ENCODE measurements at places on chromosomes 6 and 20.

GRCh38 chr6:132814716-132815570 is 574 bp downstream of the RPS12 start:
- no peak for DNase-seq

GRCh38 chr6:50305660-50306059 is 255.9 kb upstream of the DEFB112 start:
- no peak for DNase-seq

GRCh38 chr20:19977373-19977770 is 39.8 kb upstream of the NAA20 start:
- no peak for DNase-seq

GRCh38 chr6:960356-960755 is 267.4 kb upstream of the EXOC2 start:
- DNase-seq, result no peak

DNA sequence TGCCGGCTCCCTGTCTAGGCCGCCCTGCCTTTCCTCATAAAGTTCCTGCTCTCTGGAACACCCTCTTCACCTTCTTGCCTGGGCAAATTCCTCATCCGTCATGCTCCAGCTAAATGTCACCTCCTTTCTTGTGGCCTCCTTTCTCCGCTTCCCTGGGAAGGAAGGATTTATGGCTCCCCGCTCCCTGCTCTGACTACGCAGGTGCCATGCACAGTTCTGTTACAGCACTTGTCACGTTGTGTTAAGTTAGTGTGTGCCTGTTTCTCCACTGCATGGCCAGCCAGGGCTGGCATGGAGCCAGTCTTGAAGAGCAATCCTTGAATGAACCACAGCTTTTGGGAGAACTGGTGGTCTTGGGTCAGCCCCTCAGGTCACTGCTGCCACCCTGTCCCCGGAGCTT is 61.7 kb downstream of the CD40 start:
- no peak for DNase-seq

GRCh38 chr20:50744143-50744792 is 12.9 kb downstream of the PARD6B start:
- no peak for DNase-seq

DNA sequence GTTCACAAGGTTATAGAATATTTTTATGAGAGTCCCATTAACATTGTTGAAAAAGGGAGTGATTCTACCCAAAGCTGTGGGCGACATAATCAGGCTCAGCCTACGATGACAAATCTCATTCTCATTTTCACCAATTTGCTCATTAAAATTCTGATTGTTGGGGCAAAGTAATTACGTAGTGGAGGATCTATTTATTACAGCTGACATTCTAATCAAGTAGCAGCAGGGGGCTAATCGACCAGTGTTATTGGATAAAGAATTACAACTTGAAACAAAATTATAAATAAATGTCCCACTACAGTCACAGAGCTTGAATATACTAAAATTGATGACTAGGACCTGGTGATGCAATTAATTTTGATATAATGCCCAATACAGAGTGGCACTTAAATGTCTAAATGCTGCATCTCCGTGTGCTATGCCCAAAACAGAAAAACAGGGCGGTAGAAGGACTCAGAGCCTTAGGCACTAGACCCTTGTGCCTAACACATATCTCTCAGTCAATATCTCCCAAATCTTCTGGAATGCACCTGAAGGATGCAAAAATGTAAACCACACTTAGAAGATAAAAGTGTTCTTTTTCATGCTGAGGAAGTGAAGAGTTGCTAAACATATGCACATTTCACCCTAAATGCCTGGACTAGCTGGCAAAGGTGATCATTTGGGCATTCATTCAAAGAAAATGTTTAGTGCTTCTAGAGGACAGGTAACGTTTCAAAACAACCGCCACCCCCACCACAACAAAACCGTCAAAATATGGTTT is 88.3 kb downstream of the CD24 start:
- no peak for DNase-seq

DNA sequence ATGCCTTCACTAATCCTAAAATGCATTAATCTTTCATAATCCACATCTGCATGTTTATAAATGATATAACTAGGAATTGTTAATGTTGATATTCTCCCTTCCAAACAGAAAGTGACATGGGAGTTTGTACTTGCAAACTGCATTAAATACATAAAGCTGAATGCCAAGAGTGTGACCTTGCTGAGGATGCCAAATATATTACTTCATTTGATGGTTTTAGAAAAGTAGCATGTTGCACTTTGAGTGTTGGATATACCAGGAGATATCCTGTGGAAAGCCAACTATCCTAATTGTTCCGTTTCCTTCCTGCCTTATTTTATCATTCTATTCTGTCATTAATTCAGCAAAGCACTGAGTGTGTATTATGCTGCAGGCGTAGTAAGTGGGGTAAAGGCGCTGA is 229.8 kb downstream of the TMEM242 start:
- no peak for DNase-seq

GRCh38 chr6:80454661-80455365 is 348.3 kb downstream of the BCKDHB start:
- no peak for DNase-seq

- DNase-seq, result no peak
Observed at GRCh38 chr20:57618091-57618763, 2.0 kb downstream of the ZBP1 start.

DNA sequence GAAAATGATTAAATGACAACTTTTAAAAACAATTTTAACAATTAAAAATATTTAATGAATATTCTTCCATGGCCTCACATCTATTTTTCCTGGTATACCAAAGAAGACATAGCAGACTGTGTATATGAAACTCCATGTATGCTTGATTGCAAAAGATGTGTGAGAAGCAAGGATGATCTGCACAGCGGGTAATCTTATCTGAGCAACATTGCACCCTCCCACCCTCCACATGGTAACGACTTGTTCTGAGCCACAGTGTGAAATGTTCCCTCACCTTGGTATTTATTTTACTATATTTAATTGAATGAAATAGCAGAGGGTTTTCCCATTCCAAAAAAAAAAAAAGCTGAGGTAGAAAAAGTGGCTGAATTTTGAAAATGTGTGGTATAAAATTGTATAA is 204.4 kb downstream of the SYNE1 start:
- DNase-seq, result no peak

GRCh38 chr6:126266664-126267063 is 73.3 kb upstream of the CENPW start:
- no peak for DNase-seq

DNA sequence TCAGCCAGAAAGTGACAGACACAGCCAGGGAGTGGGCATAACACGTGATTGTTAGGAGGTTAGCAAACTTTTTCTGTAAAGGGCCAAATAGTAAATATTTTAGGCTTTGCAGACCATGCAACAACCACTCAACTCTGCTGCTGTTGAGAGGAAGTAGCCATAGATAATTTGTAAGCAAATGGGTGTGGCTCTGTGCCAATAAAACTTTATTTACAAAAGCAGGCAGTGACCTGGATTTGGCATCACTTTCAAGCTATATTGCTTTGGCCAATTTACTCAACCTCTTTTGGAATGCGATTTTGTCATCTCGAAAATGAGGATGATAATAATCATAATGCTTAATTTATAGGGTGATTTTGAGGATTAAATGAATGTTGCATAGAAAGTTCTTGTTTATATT is 152.6 kb downstream of the TSHZ2 start:
- no peak for DNase-seq

DNA sequence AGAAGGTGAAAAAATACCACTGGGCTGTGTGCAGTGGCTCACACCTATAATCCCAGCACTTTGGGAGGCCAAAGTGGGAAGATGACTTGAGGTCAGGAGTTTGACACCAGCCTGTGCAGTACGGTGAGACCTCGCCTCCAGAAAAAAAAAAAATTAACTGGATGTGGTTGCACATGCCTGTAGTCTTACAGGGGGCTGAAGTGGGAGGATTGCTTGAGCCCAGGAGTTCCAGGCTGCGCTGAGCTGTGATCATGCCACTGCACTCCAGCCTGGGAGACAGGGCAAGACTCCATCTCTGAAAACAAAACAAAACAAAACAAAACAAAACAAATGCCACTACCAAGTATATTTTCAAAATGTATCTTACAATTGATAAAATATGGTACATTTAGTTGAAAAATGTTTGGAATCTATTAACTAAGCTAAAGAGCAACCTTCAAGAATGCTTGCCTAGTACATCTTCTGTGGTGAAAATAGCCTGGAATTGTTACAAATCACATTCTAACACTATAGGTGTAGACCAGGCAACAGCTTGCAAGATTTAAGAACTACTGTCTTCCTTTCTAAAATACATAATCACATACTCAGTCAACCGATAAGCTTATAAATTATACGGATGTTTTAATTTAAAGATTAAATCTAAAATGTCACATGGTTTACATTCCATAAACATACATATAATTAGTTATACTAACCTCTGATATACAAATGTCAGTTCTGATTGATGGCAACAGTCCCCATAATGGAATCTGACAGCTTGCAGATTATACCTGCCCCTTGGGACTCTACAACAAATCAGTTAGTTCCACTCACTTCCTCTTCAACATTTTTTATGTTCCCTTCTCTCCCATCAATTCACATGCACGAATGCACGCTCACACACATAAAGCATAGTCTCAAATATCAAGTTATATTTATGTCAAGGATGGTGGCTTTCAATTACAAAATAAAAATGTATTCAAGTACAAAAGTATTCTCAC is 150.8 kb downstream of the ASCC3 start:
- no peak for DNase-seq

DNA sequence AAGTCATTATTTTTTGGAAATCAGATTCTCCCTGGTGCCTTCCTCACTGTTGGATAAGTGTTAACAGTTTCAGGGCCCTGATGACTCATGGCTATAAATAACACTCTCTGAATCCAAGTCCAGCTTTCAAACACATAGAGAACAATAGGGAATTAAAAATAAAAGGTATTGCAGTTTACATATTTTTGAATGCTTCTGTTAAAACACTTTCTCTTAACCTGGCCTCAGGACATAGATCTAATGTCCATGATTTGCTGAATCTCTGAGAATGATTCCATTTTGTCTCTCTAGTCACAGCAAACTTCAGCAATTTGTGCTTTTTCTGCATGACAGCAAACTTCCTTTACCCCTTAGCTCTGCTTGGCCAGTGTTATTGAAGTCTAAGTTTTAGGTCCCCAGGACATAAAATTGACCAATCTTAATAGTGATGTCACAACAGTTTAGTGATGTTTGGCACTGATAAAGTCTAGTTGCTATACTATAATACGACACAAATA is 1192.4 kb upstream of the CITED2 start:
- no peak for DNase-seq

GRCh38 chr20:34269996-34270627 is 28.9 kb downstream of the ASIP start:
- DNase-seq, result no peak

GRCh38 chr6:381742-382461 is 9.7 kb upstream of the IRF4 start:
- DNase-seq, result no peak

GRCh38 chr6:13194852-13195251 is 133.5 kb downstream of the TBC1D7 start:
- no peak for DNase-seq

- DNase-seq, result no peak
Observed at GRCh38 chr6:85403331-85404015, 46.4 kb upstream of the NT5E start.

DNA sequence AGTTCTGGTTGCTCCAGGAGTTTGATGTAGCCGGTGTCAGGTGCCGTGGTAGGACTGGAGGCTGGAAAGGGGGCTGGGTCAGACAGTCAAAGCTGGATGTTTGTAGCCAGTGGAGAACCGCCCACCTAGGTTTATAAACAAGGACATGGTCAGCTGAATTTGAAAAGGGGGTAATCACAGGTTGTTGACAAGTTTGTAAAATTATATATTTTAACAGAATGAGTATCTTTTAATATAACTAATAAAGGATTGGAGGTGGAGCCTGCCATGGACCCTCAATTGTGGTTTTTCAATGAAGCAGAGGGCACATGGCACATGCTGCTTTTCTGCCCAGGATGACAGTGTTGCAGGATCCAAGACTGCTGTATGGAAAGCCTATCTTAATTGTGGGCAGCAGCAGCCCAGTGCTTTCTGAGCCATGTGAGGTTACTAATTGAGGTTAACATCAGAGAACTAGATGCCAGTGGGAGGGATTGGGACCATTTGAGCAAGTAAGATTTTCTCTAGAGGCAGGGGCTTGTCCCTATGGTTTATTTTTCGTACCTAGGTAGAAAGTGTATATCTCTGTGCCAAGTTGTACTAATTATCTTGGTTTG is 9.7 kb downstream of the HECA start:
- no peak for DNase-seq

- DNase-seq, result no peak
Observed at GRCh38 chr6:49336514-49337131, 126.4 kb downstream of the MMUT start.

DNA sequence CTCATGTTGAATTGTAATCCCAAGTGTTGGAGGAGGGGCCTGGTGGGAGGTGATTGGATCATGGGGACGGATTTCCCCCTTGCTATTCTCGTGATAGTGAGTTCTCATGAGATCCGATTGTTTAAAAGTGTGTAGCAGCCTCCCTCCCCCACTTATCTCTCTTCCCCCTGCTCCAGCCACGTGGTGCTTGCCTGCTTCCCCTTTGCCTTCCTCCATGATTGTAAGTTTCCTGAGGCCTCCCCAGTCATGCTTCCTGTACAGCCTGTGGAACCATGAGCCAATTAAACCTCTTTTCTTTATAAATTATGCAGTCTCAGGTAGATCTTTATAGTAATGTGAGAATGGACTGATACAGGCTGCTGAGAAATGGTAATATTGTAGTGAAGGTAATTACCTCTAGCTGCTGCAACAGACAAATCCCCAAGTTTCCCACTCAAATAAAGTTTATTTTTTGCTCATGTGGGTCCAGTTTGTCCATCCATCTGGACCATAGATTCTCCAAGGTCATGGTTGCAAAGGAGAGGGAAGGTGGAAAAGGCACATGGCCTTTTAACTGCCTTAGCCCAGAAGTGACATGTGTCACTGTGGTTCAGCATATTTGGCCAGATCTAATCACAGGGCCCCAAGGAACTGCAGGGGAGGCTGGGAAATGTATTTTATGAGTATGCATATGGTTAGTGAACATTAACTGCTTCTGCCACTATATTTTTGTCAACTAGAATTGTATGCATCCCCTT is 89.2 kb downstream of the TRMT11 start:
- DNase-seq, result no peak

- peak; percentile 16 for DNase-seq
Observed at GRCh38 chr6:157184202-157185015, 138.9 kb downstream of the TMEM242 start.

DNA sequence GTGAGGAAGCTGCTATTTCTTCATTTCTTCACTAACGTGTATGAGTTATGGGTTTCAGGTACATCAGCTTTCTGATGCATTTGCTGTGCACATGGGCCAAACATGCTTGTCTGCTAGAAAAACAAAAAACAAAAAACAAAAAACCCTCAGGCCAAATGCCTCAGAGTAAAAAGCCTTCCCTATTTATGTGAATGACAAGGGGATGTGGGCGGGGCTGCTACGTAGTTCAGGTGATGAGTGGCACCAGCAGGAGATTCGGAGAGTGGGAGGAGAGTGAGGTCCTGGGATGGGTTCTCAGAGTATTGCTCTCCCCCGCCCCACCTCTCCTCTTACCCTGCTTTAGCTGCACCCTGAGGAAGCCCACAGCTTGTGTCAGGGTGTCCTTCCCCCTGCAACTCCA is 596.8 kb upstream of the JAG1 start:
- DNase-seq, result no peak

- peak; percentile 77 for DNase-seq
Observed at GRCh38 chr6:32413427-32414047, 6.6 kb upstream of the BTNL2 start.

GRCh38 chr6:109197061-109197460 is 101.8 kb downstream of the CEP57L1 start:
- no peak for DNase-seq

GRCh38 chr6:25192590-25193459 is 86.3 kb upstream of the CARMIL1 start:
- no peak for DNase-seq
